ENCODE measurements at places on chromosomes 13 and 19.

DNA sequence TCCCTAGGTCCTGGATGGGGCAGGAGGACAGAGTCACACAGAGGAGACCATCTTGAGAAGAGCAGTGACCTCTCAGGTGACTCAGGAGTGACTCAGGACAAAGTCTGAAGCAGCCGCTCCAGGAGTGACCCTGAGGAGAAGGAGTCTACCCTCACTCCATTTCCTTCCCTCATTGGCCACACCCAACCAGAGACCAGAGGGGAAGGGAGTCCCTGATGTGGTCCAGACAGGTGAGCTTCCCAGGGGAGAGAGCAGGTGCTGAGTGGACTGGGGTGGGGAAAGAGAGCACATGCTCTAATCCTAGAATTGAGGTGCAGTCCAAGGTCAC, 75.5 kb upstream of the MEDAG start:
- DNase-seq: no peak

GRCh38 chr19:12202250-12202649, 39.4 kb downstream of the ZNF136 start:
- DNase-seq: no peak

DNA sequence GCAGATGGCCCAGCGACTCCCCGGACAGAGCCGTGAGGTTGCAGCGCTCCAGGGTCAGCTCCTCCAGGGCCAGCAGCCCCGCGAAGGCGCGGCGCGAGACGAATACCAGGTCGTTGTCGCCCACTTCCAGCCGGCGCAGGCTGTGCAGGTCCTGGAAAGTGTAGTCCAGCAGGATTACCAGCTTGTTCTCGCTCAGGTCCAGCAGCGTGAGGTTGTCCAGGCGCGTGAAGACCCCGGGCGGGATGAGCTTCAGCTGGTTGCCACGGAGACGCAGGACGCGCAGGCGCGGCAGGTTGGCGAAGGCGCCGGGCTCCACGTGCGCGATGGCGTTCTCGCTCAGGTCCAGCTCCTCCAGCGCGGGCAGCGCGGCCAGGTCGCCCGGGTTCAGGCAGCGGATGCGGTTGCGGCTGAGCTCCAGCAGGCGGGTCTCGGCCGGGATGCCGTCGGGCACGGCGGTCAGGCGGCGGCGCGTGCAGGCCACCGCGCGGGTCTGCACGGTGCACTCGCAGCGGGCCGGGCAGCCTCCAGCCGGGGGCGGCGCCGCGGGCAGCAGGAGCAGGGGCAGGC, 9.3 kb upstream of the PEAK3 start:
- no peak for DNase-seq

DNA sequence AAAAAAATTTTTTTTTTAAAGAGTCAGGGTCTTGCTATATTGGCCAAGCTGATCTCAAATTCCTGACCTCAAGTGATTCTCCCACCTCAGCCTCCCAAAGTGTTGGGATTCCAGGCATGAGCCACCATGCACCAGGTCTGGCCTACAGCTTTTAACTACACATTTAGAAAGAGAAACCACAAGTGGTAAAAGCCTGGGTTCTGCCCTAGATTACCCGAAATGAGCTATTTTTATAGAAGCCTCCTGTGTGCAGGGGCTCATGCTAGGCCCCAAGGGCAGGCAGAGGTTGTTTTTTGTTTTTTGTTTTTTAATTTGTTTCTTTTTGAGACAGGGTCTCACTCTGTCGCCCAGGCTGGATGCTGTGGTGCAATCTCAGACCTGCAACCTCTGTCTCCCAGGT, 14.0 kb upstream of the MYADM start:
- no peak for DNase-seq

GRCh38 chr19:35105411-35106290, 10.0 kb upstream of the FXYD3 start:
- no peak for DNase-seq

- no peak for DNase-seq
Measured at GRCh38 chr13:21037656-21038055, 23.7 kb downstream of the LATS2 start.

- no peak for DNase-seq
Measured at GRCh38 chr19:14826006-14826405, 9.0 kb downstream of the OR7A5 start.

DNA sequence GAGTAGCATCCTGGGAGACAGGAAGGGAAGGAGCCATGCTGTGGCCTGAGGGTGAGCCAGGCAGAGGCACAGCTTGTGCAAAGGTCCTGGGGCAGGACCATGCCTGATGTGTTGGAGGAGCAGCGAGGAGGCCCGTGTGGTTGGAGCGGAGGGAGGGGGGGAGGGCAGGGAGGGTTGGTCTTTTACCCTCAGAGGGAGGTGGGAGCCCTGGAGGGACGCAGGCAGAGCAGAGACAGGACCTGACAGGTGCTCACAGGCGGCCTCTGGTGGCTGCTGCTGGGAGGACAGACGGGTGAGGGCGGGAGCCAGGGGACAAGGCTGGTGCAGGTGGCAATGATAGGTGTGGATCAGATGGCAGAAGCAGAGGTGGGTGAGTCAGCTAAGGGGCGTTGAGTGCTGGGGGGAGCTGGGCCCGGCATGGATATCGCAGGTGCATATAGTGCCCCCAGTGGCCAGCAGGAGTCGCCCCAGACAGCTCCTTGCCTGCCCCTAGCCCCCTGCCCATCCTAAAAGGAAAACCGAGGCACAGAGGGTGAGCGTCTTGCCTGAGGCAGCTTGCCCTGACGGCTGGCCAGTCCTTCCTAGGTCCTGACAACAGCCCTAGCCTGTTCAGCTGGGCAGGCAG, 9.8 kb upstream of the GNA15 start:
- DNase-seq: no peak

- DNase-seq: no peak
Measured at GRCh38 chr13:80256352-80256932, 84.5 kb downstream of the SPRY2 start.

DNA sequence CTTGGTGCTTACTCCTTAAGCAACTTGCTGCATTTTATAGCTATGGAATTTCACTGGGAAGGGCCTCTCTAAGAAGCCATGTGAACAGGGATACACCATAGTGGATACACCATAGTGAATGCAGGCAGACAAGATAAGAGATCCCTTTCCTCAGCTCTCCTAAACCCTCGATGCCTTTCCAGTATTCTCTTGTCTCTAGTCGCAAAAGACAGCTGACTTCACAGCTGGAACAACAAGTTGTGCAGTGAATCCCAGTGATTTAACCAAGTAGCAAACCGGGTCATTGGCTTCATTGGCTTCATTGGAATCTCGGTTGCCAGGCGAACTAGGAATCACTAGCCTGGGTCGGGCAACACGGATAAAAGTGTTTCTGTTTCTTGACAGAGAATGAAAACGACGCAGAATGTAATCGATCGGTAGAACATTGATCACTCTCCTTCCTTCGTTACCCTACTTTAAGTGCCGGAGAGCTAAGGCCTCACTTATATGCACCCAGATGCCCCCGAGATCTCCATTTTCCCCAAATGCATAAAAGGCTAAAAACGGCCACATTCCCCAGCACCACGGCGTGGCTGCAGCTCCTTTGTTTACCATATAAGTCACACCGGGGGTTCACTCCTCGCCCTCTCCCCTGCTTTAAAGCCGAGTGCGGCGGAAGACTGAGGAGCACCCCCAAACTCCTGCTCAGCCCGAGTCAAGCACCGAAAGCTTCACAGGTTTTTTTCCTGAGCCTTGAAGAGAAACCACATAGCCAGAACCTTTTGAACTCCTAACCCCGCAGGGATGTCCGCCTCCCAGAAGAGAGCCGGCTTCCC, 674 bp downstream of the TRPC4 start:
- DNase-seq: no peak

- DNase-seq: no peak
Measured at GRCh38 chr19:18656337-18657086, 19.7 kb downstream of the KLHL26 start.

Measured in NCI-H774 (cell line).